ENCODE measurements at places on chromosomes 2 and 18.

DNA sequence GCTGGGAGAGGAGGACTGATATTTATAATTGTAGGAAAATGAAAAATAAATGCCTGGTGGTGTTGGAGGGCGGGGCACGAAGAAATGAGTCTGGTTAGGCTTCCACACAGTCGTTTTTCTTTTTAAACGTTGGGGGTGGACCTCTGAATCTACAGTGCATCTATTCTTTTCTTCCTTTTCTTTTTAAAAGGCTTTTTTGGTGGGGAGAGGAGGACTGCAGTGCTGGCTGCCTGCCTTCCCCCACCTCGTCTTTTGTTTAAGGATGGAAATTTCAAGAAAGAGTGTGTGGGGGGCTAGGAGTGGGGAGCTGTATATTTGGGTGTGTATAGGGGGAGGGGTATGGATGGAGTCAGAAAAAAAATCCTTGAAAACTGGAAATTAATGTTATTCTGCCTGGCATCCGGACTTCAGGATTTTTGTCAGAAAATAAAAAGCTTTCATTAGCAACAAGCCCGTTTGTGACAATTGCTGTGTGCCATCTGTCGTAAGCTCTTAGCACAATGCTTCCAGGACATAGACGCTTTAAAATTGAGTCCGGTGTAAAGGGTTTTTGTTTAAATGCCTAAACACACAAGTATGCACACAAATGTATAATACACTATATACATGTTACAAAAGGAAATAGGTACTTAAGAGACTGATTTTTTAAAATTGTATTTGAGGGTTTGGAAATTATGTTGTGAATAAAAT, 1.1 kb downstream of the MAP2 start:
- no peak for DNase-seq

- no peak for DNase-seq
Observed at GRCh38 chr2:52000151-52000855, 968.4 kb upstream of the NRXN1 start.

GRCh38 chr2:30949435-30949834, 142.2 kb upstream of the CAPN13 start:
- DNase-seq: no peak

DNA sequence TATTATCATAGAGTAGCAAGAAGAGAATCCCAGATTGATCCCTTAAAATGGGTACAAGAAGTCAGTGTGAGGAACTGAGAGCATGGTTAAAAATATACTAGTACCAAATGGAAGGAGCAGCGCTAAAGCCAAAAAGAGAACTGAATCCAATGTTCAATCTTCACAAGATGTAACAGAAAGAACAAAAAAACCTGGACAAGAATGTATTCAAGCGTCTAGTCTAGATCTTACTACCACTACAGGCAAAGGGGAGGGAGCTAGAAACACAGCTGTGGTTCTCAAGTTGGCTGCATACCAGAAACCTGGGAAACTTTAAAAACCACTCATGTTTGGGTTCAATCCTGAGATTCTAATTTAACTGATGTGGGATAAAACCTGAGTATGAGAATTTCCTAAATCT, 57.5 kb downstream of the PIAS2 start:
- no peak for DNase-seq

DNA sequence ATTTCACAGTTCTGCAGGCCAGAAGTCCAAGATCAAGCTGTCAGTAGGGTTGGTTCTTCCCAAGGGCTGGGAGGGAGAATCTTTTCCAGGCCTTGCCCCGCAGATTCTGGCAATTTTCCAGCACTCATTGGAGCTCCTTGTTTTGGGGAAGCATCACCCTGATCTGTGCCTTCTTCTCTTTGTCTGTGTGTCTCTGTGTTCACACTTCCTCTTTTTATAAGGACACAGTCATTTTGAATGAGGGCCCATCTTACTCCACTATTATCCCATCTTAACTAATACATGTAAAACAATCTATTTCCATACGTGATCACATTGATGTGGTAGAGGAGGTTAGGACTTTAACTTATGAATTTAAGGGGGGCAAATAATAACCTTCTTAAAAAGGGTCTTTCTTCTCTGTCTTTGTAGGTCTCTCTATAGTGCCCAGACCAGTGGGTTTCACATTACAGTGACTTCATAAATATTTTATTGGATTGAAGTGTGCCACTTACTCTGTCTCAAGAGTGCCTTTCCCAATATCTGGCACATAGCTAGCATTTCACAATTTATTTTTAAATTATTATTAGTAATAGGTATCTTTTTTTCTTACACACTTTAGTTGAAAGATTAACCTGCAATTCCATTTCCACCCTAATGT, 68.9 kb upstream of the CBLN2 start:
- DNase-seq: no peak

DNA sequence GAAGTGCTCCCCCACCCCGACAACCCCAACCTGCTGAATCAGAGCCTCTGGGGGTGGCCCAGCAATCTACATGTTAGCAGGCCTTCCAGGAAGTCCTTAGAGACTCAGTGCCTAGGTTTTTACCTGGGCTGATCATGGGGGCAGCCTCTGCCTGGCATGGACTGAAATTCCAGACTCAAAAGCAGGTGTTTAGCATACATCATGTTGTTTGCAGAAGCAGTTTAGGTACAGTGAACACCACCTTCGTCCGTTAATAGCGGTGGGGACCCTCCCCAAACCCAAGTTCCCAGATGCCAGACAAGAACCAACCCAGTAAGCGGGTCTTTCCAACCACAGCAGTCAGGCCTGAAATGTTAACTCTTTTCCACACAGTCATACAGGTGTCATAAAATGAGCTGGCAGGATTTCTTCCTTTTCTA, 26.4 kb upstream of the GALR1 start:
- DNase-seq: peak; percentile 14

DNA sequence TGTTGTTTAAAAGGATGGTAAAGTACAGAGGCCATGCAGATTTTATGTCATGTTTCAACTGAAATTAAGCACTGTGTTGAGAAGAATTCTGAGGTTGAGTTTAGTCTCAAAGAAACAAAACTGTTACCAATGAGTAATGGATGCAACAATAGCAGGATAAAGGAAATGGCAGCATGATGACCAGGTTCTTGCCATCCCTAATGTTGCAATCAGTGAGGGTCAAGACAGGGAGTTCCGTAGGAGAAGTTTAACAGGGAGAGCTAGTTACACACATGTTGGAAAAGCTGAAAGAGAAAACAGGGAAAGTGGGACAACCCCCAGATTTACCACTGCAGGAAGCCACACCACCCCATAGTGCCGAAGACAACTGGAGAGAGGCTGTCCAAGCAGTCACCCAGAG, 343.8 kb upstream of the EPHA4 start:
- DNase-seq: no peak

DNA sequence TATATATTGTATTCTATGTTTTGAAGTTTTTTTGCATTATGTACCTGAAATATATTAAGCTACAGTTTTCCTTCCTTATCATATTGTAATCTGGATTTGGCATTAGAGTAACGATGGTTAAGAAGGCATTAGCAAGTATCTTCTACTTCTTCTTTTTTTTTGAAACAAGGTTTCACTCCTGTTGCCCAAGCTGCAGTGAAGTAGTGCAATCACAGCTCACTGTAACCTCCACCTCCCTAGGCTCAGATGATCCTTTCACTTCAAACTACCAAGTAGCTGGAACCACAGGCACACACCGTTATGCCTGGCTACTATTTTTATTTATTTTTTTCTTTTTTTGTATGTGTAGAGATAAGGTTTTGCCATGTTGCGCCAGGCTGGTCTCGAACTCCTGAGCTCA, 201.1 kb downstream of the ZNF804A start:
- DNase-seq: no peak

DNA sequence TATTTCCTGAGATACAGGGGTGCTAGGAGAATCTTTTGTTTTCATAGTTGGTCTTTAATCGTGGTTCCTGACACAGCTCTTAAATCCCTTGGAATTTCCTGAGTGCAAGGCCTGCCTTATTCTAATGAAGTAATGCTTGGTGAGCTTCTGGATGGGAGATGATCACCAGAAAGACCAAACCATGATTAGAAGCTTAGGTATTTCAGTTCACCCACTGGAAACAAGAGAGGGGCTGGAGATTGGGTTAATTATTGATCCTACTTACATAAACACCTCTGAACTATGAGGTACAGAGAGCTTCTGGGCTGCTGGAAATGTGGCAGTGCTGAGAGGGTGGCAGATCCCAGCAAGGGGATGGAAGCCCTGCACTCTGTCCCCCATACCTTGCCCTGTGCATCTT, 406.8 kb downstream of the THSD7B start:
- no peak for DNase-seq

- no peak for DNase-seq
Observed at GRCh38 chr2:119301413-119301812, 65.2 kb downstream of the C2orf76 start.

DNA sequence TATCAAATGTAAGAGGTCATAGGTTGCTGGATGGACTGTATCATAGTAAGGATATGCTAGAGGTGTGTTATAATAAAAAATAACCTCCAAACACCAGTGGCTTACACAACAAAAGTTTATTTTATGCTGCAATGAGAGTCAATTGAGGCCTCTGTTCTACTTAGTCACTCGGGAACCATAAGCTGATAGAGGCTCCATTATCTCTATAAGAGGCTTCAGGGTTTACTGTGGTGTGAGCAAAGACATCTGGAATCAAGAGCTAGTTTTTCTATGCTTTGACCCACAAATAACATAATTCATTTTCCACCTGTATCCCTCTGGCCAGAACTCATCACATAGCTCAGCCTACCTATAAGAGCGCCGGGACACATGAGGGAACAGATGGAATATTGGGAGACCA, 47.5 kb upstream of the NEMP2 start:
- DNase-seq: no peak

DNA sequence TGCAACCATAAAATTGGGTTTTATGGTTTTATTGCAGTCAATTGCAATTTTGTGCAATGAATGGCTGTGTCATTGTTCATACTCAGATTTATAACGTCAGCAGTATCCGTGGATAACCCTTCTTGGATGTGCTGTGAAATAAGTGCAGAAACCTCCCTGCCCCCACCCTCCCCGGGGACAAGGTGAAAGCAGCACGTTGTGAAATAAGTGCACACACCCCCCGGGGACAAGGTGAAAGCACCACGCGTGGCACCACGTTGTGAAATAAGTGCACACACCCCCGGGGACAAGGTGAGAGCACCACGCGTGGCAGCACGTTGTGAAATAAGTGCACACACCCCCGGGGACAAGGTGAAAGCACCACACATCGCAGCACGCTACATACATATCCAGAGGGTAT, 93.6 kb upstream of the NFATC1 start:
- no peak for DNase-seq

- no peak for DNase-seq
Observed at GRCh38 chr2:115913921-115914320, 1471.5 kb downstream of the DPP10 start.

GRCh38 chr2:68809324-68810240, 61.6 kb downstream of the BMP10 start:
- no peak for DNase-seq

DNA sequence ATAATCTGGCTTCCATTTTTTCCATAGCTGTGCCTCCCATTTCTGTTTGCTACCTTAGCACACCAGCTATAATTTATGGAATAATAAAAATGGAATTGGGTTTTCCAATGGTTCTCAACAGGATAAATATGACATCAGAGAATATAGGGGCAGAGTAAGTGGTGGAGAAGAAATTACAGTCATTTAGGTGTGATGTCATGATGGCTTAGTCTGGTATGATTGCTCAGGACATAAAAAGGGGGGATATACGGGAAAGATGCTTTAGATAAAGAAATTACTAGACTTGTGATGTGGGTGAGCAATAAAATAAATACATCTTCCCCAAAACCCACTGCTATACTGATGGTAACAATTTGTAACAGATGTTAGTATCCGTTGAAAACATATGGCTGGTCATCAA, 21.6 kb upstream of the KIF5C start:
- DNase-seq: no peak

DNA sequence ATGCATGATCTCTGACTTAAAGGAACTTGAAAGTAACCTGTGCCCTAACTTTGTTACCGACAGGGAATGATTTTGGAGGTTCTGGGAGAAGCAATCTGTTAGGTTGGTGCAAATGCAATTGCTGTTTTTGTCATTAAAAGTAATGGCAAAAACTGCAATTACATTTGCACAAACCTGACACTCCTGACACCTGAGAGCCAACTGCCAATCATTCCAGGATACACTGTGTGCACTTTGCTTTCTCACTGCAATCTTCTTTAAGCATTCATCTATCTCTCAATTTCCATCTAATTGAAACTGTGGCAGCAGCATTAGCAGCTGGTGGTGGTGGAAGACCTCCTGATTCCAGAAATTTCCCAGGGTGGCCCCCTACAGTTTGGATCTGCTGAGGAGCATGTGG, 87.6 kb upstream of the CYP1B1 start:
- no peak for DNase-seq

DNA sequence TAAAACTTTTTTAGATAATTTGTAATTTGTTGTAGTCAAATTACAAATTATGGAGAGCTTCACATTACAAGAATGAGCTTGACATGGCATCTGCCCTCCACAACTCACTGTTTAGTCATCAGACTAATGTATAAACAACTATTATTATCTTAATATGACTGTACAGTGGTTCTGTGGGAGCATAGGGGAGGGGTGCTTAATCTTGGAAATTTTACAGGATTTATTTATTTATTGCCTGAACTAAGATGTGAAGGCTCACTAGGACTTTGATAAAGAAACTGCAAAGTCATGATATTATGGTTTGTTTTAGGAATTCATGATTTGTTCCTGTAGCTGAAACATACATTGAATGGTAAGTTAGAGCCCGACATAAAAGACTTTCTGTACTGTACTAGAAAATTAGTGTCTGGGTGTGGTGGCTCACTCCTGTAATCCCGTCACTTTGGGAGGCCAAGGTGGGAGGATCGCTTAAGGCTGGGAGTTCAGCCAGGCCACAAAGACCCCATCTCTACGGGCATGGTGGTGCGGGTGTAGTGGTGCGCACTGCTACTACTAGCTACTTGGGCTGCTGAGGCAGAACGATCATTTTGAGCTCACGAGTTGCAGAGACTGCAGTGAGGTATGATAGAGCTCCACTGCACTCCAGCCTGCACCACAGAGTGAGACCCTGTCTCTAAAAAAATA, 2.1 kb downstream of the MARCHF7 start:
- DNase-seq: no peak

DNA sequence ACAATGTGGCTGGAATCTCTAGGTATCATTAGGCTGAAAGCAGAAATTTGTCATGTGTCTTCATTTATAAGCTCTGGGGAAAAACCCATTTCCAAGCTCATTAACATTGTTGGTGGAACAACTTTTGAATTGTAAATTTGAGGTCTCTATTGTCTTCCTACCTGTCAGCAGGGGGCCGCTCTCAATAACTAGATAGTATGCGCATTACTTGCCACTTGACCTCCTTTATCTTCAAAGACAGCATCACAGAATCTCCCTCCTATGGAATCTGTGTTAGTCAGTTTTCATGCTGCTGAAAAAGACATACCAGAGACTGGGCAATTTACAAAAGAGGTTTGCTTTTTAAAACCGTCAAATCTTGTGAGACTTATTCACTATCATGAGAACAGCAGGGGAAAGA, 223.1 kb downstream of the CALCRL start:
- DNase-seq: no peak
